ENCODE measurements at places on chromosomes 16 and 17.
A peak's percentile ranks its signal among the peaks of the same experiment; 100 is the strongest.

DNA sequence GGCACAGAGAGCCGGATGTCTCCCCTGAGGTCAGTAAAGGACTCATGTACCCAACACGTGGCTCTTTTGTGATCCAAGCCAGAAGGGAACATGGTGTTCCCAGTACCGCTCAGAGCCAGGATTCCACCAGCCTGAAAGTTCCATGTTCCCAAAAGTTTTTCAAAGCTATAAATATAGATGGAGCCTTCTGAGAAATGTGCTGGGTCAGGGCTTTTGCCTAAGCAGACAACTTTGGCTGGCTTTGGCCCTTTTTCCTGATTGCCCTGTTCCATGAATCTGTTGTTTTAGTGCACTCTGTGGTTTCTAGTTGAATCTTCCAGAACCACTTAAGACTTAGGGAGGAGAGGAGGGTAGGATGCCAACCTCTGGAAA lies 128.5 kb upstream of the HS3ST2 start:
- DNase-seq, result peak; percentile 88

DNA sequence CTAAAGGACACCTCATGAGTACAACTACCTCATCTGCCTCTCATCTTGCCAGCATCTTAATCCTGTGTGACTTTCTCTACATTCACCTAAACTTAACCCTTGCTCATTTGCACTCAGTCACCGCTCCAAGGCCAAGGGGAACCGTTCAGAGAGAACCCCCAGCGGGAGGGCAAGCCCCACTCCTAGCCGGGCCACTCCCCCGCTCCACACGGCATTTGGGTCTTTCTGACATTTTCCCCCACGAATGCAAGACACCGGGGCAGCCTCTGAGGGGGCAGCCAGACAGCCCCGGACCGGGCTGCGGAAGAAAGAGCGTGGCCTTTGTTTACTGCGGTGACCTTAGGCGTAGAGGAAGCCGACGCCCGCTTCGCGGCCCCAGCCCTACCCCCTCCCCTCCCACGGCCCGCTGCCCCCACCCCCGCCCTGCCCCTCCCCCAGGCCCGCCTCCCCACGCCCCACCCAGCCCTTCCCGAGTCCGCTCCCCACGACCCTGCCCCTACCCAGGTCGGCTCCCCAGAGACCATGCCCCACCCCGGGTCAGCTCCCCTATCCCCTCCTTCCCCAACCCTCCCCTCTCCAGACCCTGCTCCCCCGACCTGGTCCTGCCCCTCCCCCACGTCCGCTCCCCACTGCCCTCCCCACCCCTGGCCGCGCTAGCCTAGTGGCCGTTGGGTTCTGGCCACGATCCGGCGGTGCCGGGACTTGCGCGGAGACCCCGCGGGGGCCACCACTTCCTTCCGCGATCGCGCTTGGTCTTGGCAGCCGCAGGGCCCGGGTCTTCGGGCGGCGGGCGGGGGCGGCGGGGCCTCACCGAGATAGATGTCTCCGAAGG lies 789 bp downstream of the CSNK1D start:
- DNase-seq, result no peak

DNA sequence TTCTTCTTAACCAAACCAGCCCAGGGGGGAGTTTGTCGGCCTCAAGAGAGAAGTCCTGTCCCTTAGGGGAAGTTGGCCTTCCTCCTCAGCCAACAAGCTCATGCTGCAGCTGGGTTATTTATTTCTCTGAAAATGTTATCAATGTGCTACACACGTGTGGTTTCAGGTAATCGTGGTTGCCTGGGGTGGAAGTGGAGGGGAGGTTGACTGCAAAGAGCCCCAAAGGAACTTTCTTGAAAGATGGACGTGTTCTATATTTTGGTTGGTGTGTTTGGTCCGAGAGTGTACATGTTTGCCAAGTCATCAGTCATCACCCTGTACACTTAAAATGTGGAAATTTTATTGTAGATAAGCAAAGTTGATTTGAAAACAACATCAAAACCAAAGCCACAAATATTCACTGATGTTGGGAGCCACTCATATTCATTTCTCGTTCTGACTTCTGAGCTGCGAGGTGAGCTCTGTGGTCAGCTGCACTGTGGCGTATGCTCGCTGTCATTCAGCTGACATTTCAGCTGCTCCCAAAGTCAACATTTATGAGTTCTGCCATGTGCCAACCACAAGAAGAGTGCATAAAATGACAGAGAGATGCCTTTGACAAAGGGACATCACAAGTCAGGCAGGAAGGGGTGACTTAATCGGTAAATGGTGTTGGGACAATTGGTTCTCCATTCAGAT lies 26.5 kb upstream of the ADGRG1 start:
- DNase-seq, result no peak

GRCh38 chr17:80931421-80932265 lies 60.0 kb upstream of the CHMP6 start:
- no peak for DNase-seq

DNA sequence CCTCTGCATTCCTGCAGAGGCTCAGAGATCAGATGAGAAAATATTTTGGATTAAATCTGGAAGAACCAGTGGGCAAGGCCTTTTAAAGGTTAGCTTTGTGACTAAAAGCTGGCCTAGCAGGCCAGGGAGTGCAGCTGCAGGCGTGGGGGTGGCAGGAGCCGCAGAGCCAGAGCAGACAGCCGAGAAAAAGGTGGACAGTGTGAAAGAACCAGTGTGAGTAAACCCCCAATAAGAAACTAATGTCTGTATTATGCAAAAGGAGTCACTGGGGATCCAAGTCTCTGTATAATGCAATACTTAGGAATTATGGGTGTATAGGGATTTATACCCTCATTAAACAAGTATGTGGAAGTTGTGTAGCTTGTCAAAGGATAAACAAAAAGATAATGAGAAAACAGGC lies 21.4 kb upstream of the SPACA3 start:
- peak; percentile 33 for DNase-seq

- DNase-seq, result no peak
Observed at GRCh38 chr17:5361426-5361825, 58.0 kb downstream of the NUP88 start.

DNA sequence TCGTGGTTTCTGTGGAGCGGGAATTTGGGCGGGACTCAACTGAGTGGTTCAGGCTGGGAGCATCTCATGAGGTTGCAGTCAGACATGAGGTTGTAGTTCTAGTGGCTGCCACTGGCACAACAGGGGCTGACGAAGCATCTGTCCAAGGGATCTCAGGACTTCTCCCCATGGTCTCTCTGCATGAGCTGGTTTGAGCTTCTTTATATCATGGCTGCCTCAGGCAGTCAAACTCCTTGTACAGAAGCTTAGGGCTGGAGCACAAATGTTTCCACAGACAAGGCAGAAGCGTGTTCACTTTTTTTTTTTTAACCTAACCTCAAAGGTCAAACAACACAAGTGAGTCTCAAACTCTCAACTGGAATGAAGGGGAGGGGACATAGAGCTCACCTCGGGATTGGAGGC lies 243.3 kb downstream of the MSI2 start:
- DNase-seq, result no peak

DNA sequence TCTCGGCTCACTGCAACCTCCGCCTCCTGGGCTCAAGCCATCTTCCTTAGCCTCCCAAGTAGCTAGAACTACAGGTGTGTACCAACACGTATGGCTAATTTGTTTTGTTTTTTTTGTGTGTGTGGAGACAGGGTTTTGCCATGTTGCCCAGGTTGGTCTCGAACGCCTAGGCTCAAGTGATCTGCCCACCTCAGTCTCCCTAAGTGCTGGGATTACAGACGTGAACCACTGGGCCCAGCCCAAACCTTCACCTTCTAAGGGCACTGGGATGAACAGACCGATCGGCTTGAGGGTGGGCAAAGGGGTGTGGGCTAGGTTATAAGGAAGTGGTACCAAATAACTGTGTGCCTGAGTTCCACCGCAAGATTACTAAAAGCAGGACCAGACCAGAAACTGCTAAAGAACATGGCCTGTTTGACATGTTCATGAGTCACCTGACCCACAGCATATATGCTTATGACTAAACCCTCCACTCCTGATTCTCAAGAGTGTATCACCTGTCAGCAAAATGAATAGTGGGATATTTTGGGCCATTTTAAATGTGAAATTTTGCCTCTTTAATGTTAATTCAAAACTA lies 8.1 kb downstream of the TMEM97 start:
- DNase-seq, result no peak

DNA sequence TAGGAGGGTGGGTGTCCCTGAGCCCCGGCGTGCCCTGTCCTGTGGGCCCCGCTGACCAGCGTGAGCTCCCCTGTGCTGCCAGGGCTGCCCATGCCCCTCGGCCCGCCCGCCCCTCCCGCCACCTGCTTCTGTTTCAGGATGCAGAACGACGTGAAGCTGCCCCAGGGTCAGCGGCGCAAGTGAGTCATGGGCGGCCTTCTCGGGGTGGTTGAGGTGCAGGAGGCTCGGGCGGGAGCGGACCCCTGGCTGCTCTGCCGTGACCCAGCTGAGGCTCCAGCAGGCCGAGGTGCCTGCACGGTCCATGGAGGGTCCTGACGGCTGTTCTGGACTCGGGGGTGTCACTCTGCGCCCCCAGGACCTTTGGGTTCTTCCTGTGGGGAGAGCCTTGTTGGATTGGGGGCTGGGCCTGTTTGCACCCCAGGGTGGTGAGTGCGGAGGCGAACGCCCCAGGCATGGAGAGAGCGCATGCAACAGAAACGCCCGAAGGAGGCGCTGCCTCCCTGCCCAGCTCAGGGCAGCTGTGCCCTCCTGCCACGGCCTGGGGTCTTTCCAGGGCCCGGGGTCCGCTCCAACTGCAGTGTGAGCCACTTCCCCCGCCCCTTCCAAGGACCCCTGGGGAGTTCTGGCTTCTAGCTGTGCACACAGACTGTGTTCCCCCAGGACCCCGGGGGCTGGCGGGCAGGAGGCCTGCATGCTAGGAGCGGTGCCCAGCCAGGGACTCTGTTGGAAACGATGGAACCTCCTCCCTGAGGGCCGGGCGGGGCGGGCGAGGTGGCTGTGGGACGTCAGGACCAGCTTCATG lies 4.0 kb downstream of the SLC25A10 start:
- no peak for DNase-seq

GRCh38 chr17:63440127-63440769 lies 5.9 kb downstream of the CYB561 start:
- no peak for DNase-seq

GRCh38 chr17:78840530-78840779 lies 159 bp downstream of the USP36 start:
- DNase-seq, result no peak

DNA sequence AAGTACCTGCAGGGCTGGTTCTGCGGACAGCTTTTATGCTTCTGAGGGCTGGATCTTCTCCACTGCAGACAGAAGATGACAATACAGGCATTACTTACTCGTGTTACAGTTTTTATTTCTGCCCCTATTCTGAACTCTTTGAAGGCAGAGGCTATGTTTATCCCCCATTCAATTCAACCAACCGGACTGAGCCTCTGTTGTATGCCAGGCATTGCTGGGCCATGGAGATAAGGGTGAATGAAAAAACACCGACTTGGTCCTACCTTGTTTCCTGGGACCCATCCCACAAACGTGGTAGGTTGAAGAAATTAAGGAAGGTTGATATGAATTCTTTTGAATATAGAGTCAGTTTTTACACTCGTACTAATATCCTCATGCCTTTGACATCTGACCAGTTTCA lies 10.0 kb upstream of the HP start:
- DNase-seq, result no peak

GRCh38 chr17:81049973-81050551 lies 15.1 kb downstream of the BAIAP2 start:
- DNase-seq, result no peak

- DNase-seq, result no peak
Observed at GRCh38 chr17:74825952-74826719, 33.5 kb downstream of the GRIN2C start.

GRCh38 chr17:35745749-35746320 lies 7.2 kb downstream of the GAS2L2 start:
- no peak for DNase-seq

GRCh38 chr17:36613155-36613554 lies 11.8 kb downstream of the MRM1 start:
- DNase-seq, result no peak

DNA sequence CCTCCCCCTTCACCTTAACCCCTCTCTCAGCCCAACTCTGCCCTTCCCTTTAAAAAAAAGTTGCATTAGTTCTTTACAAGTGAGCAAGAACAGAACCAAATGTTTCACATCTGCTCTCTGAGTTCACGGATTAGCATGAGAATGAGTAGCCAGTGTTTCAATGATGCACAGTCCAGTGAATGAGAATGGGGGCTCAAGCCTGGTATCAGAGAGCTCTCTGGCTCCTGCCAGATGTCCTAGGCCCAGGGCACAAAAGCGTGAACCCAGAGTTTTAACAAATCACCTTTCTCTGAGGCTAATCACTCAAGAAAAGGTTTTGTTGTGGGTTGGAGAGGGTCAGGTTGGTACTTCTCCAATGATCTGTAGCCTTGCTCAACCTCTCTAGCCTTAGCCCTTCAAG lies 41.5 kb upstream of the HS3ST3A1 start:
- DNase-seq, result no peak

DNA sequence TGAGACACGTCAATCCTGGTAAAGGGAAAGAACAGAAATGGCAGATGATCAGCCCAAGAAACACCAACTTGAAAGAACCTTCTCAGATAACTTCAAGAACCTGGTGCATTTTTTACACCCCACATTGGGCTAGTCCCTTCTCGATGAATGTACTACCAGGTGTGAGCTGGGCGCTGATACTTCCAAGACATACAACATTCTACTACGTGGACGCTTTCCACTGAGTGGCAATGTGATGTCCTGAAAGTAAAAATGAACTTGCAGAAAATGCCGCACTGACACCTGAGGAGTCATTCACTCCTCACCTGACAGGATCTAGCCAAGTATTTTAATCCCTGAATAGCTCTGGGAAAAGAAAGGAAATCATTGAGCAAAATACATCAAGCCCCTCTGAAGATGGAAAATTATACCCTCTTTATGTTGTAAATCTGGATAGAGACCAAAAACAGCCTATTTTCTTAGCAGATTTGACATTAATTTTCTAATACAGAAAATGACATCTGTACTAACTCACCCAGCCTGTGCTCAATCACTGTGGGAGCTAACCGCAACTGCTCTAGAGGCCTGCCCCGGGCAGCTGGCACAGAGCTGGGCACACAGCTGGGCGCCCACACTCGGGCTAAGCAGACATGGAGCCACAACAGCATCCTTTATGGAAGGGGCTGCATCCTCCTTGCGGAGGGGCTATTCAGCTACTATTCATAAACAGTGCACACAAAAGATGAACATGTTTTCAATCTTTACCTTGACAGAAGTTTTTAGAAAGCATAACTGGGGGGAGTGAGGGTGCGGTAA lies 16.2 kb downstream of the SNN start:
- DNase-seq, result no peak

- DNase-seq, result no peak
Observed at GRCh38 chr16:72355561-72355960, 183.6 kb upstream of the PMFBP1 start.

DNA sequence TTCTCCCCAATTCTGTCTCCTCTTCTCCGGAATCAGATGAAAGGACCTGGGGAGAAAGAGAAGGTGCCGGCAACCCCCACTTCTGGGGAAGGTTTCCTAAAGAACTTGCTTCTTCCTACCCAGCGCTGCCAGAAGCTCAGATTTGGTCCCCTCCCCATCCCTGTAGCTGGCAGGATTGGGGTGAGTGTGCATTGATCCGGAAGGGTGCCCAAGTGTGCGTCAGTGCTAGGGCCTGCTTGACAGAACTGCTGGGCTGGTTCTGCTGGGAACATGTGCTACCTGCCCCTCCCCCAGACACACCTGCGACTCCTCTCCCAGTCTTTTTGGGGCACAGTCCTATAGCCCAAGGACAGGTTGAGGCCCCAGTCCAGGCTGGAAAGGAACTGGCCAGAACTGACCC lies 3.3 kb downstream of the ARL4D start:
- DNase-seq, result no peak

All from gastrocnemius medialis (tissue), 4 donors.